ENCODE measurements at places on chromosomes 3 and 15. TPM values are rescaled to one million over a fixed set of nuclear protein-coding genes. Genes with fewer than 3 reads are reported as not detected.

- ATAC-seq, result no peak
- H3K36me3 ChIP-seq, result no peaks in the 10 kb centered on the region
- peaks cover 37% of the 10 kb centered on the region for H3K27me3 ChIP-seq
These were observed 206.1 kb downstream of the SV2B start for GRCh38 chr15:91306144-91306543.

GRCh38 chr3:122052968-122053367 is 2.2 kb upstream of the CD86 start:
- no peaks in the 10 kb centered on the region for H3K27me3 ChIP-seq
- H3K27ac ChIP-seq, result no peak overlapping the region
- no peaks in the 10 kb centered on the region for H3K36me3 ChIP-seq
- no peak overlapping the region for H3K4me3 ChIP-seq
- no peak for ATAC-seq

DNA sequence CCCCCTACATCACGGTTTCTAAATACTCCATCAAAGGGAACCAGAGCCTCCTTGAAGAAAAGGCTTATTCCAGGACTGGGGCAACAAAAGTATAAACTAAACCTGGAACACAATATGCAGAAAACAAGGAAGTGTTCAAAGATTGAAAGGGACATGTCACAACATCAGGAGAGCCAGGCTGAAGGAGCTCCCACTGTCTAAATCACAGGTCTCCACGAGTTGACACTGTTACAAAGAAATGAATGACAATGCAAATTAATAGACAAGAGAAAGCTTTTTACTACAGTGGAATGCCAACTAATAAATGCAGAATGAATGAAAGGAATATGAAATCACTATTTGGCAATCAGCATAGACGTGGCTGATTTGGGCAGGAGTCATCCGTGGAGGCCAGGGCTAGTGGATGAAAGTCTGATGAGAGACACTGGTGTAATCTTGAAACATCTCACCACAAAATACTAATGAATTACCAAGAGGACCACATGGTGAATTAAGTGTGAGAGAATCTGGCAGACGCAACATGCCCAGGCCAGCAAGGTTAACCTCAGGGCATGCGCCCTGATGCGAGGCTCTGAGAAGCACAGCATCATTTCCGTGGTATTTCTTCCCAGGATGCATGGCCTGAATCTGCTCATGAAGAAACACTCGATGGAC is 123.8 kb upstream of the TJP1 start:
- no peak overlapping the region for H3K27ac ChIP-seq
- ATAC-seq, result no peak
- no peaks in the 10 kb centered on the region for H3K36me3 ChIP-seq
- H3K4me1 ChIP-seq, result no peaks in the 10 kb centered on the region

DNA sequence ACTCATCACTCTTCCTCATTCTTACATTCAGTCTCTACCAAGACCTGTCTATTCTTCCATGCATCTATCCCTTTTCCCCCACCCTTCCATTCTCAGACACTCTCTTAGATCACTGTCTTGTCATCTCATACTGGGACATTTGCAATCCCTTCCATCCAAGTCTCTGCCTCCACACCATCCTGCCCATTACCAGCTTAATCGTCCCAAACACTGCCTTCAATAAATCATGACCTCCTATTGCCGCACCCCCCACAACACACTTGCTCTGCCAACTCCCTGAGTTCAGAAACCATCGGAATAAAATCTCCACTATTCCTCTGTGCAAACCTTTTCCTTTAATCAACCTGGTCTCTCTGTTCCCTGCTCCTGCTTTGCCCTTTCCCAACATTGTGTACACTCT is 18.9 kb downstream of the MYH15 start:
- no peak for ATAC-seq
- H3K36me3 ChIP-seq, result no peaks in the 10 kb centered on the region
- H3K4me3 ChIP-seq, result no peak overlapping the region
- no peaks in the 10 kb centered on the region for H3K27me3 ChIP-seq

DNA sequence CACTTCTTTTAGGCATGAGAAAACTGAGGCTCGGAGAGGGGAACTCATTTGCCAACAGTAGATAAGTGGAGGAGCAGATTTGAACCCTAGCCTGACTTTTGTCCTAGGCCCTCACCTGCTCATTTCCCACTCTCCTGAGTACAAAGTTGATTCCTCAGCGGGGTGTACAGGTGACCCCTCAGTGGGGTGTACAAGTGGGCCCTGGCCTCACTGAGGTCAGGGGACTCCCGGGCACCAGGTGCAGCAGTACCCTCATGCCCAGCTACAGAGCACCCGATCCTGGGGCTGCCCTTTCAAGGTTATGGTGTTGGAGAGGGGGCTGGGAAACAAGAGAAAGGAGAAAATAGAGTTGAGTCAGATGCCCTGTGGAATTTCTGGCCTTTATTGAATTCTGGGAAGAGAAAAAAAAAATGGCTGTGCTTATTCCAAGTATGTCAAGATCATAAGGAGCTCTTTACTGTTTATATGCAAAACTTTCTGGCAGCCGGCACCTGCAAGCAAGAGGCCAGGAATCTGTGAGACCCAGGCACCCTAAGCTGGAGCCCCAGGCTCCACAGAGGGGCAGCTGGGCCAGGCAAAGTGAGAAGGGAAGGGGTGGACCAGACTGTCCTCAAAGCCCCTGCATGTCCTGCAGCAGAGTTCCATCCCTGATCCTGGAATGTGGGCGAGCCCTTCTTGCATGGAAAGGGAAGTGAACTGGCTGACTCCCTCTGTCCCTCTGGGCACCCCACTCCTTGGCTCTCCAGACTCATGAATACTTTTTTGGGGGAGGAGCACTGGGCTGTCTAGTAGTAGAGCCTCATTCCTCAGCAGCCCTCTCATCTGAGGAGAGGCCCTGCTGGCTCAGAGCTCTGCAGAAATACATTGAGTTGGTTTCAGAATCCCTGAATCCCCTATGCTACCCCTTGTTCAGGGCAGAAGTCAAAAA is 43.1 kb downstream of the AMOTL2 start:
- H3K36me3 ChIP-seq, result no peaks in the 10 kb centered on the region
- no peaks in the 10 kb centered on the region for H3K27me3 ChIP-seq
- peak overlapping the region; percentile 89 for H3K27ac ChIP-seq
- peaks cover 97% of the 10 kb centered on the region for H3K4me1 ChIP-seq
- no peak overlapping the region for H3K4me3 ChIP-seq
- ATAC-seq, result peak; percentile 56

DNA sequence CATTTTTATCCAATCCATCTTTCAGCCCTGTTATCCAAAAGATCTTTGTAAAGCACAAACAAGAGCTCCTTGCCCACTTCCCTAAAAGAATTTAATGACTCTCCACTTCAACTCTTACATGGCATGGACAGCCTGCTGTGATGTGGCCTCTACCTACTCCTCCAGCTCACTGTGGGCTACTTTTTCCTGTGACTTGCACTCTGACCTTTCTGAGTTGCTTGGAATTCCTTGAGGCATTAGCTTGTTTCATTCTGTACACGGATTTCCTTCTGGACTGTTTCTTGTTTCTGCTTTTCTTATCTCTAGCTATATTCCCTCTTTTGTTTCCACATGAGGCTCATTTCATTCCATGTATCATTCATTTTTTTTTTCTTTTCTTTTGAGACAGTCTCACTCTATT is 15.2 kb downstream of the QTRT2 start:
- no peaks in the 10 kb centered on the region for H3K4me1 ChIP-seq
- ATAC-seq, result no peak
- no peaks in the 10 kb centered on the region for H3K27me3 ChIP-seq
- peaks cover 67% of the 10 kb centered on the region for H3K36me3 ChIP-seq

DNA sequence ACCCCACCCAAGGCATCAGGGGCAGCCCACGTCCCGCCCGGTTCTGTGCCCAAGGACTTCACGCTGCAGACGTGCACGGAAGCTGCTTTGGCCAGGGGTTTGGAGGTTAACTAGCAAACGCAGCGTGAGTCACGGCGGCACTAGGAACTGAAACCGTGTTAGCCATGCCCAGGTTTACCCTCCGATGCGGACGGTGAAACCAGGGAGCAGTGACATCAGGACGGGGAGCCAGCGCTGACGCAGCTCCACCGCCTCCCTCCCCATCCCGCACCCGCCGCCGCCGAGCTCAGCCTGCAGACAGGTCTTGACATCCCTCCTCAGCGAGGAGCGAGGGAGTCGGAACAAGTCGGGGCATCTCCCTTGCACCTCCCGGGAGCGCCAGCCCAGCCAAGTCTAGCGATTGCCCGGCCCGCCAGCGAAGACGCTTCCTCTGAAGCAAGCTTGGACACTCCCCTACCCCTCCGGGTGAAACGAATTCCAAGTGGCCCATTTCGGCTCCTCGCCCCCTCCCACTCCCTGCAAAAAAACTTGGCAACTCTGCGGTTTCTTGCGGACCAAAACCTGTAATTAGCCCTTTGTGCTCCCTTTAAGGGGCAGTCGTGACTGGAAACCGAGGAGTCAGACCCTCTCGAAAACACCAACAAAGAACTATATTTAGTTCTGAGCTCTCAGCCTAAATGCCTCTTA is 1.4 kb upstream of the RAP2B start:
- no peaks in the 10 kb centered on the region for H3K36me3 ChIP-seq
- peaks cover 28% of the 10 kb centered on the region for H3K4me1 ChIP-seq
- H3K27me3 ChIP-seq, result no peaks in the 10 kb centered on the region
- peak overlapping the region; percentile 91 for H3K4me3 ChIP-seq
- peak overlapping the region; percentile 93 for H3K27ac ChIP-seq

DNA sequence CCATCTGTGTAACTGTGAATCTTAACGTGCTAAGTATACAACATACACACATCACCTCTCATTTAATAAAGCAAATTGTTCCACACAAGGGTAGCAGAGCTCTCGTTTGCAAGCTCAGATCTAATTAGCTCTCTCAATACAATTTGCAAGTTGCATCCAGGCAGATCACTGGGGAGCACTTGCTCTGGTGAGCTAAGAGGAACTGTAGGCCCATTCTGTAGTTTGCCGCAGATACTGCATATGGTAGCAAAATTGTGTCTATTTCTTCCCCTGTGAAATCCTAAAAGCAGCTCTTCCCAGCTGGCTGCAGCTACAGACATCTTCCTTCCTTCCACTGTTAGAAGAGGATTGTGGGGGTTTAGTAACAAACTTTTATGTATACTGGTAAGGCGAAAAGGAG is 288.7 kb upstream of the ADAMTS9 start:
- no peak overlapping the region for H3K4me3 ChIP-seq
- no peaks in the 10 kb centered on the region for H3K4me1 ChIP-seq
- no peak overlapping the region for H3K27ac ChIP-seq
- no peak for ATAC-seq
- peaks cover 8% of the 10 kb centered on the region for H3K36me3 ChIP-seq
- H3K27me3 ChIP-seq, result no peaks in the 10 kb centered on the region

DNA sequence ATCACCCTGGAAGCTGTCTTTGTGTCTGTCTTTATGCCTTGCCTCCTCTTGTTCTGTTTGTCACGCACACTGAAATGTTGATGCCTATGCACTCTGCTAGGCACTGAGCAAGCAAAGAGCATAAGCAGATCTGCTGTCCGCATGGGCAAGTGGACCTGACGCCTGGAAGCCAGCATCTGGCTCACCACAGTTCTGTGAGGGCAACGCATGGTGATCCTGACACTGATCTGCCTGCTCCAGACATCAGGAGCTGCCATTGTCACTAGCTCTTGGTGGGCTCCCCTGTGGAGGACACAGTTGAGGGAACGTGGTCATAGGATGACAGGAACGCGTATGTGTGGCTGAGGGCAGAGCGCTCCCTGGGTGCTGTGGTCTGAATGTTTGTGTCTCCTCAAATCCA is 234.6 kb downstream of the ADAMTS17 start:
- peaks cover 18% of the 10 kb centered on the region for H3K4me1 ChIP-seq
- H3K36me3 ChIP-seq, result no peaks in the 10 kb centered on the region
- no peak overlapping the region for H3K27ac ChIP-seq
- ATAC-seq, result no peak
- H3K27me3 ChIP-seq, result no peaks in the 10 kb centered on the region
- no peak overlapping the region for H3K4me3 ChIP-seq

DNA sequence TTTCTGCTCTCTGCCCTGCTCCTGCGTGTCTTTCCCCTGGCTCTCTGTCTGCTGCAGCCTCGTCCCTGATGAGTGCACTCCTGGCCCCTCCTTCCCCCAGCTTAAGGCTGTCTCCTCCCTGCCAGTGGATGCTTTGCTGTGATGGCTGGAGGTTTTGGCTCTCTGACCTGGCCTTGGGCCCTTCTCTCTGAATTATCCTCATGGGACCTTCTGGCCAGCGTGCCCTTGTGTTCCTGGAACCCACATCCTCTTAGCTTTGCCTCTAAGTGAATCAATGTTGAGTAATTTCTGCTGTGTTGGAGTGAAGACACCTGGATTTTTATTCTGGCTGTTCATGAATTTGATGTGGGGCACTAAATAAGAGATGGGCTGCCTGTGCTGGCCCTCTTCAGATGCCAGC is 9.8 kb upstream of the TNFAIP8L3 start:
- no peaks in the 10 kb centered on the region for H3K27me3 ChIP-seq
- peak overlapping the region; percentile 18 for H3K4me3 ChIP-seq
- peaks cover 25% of the 10 kb centered on the region for H3K4me1 ChIP-seq
- ATAC-seq, result peak; percentile 90
- peak overlapping the region; percentile 76 for H3K27ac ChIP-seq

GRCh38 chr3:97863031-97863430 is 41.2 kb downstream of the CRYBG3 start:
- H3K4me1 ChIP-seq, result no peaks in the 10 kb centered on the region
- H3K36me3 ChIP-seq, result peaks cover 7% of the 10 kb centered on the region
- no peak for ATAC-seq
- no peaks in the 10 kb centered on the region for H3K27me3 ChIP-seq
- H3K27ac ChIP-seq, result no peak overlapping the region

DNA sequence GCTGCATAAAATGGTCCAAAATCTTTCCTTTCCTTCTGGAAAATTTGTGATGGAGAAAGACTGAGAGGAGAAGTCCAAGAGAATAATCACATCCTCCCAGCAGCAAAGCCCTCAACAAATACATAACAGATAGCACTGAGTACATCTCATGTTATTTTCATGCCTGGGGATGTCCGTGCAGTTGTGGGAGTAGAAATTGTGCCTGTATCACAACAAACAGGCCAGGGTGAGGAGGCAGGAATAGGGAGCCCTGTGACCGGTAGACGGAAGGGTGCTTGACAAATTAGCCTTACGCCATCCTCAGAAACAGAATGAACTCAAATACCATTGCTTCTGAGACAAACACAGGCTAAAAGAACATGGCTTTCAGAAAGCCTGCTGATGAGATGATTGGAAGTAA is 333.2 kb upstream of the UMPS start:
- H3K4me1 ChIP-seq, result peaks cover 14% of the 10 kb centered on the region
- H3K4me3 ChIP-seq, result no peak overlapping the region
- no peaks in the 10 kb centered on the region for H3K27me3 ChIP-seq
- ATAC-seq, result no peak

Gene LINGO1
- 0.54 TPM for total RNA-seq

Gene SLC28A1
- not detected for total RNA-seq

Gene MYL3
- total RNA-seq, result 3.6 TPM

Gene CHAC1
- 0.54 TPM for total RNA-seq

Gene OSTN
- total RNA-seq, result not detected
